Stimulated activated CD4-positive, alpha-beta T cell treated with anti-CD3 and anti-CD28 coated beads, Interleukin-12 subunit alpha, Interleukin-12 subunit beta, amount 100 ng/mL, for 24 hours (primary cell): ENCODE measurements at places on chromosomes 3 and 15.

DNA sequence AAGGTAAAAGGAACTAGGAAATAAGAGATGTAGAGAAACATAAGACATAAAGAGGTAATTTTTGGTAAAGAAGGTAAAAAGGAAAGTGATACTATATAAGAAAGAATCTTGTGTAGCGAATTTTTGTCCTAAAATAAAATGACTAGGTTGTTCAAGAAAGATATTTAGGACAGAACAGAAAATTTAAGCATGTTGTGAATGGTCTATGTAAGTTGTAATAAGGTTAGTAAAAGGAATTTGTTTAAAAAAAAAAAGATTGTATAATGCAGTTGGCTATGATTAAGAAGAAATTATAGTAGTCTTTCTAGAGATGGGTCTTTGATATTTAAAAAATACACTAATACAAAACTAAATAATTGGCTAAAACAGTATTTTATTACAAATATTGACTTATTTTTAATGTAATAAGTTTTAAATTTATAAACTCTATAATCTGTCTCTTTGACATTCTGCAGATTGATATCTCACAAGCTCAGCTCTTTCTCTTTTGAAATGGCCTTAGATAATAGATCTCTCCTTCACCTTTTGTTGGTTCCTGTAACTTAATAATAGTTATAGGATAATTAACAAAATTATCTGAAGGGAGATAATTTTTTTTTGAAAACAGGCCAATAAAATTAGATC, 3.7 kb upstream of the SLC41A3 start:
- no peak for DNase-seq

DNA sequence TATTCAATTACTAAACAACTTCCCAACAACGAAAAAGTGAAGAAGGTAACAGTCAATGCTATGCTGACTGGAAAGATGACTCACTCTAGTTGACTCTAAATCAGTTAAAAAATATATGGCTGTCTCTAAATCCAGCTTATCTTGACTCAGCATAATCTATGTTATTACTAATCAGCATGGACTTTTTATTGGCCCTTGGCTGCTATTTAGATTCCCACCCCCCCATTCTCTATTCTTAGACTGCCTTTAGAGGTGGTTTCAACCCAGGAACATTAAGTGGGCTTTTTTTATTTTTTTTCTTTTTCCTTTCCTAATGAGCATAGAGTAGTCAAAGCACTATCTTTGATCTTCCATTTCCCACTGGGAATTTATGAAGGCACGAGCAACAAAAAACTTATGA, 1.9 kb downstream of the PCOLCE2 start:
- no peak for DNase-seq

GRCh38 chr3:45232521-45232920, 6.4 kb upstream of the TMEM158 start:
- no peak for DNase-seq

DNA sequence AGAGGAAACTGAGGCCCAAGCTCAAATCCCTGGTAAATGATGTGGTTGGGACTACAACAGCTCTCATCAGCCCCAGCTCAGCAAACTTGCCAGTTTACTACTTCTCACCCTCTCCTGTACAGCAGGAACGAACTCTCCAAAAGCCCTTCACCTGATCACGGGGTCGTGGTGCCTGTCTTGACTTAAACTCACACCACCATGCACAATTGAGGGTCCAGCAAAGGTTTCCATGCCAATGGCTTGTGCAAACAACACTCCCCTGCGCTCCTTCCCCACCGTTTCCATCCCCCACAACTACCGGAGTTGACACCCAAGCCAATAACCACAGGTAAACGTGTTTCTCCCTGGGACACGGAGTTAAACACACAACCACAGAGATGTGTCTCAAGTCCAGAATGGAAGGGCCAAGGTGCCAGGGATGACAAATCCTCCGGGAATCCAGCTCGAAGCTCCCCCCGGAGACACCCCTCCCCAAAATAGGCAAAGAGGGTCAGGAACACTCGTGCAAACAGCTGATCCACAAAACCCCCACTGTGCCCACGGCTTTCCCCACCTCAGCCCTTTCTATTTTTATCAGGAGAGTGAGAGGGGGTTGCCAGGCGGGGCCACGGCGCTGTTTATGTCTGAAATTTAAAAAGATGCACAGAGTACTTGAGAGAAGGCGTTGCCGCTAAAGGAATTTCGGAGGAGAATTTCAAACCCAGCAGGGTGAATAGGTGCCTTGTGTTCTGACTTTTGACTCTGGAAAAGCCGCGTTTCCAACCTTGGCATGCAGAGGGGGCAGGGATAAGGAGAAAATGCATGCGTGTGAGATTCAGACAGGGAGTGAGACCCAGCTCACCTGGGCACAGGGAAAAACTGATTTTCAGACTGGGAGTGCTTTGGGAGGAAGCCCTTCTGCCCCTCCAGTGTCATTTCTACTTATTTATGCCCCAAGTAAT, 10.6 kb upstream of the ACAN start:
- no peak for DNase-seq

- DNase-seq = no peak
Observed at GRCh38 chr15:53037904-53038654, 247.9 kb upstream of the ONECUT1 start.

DNA sequence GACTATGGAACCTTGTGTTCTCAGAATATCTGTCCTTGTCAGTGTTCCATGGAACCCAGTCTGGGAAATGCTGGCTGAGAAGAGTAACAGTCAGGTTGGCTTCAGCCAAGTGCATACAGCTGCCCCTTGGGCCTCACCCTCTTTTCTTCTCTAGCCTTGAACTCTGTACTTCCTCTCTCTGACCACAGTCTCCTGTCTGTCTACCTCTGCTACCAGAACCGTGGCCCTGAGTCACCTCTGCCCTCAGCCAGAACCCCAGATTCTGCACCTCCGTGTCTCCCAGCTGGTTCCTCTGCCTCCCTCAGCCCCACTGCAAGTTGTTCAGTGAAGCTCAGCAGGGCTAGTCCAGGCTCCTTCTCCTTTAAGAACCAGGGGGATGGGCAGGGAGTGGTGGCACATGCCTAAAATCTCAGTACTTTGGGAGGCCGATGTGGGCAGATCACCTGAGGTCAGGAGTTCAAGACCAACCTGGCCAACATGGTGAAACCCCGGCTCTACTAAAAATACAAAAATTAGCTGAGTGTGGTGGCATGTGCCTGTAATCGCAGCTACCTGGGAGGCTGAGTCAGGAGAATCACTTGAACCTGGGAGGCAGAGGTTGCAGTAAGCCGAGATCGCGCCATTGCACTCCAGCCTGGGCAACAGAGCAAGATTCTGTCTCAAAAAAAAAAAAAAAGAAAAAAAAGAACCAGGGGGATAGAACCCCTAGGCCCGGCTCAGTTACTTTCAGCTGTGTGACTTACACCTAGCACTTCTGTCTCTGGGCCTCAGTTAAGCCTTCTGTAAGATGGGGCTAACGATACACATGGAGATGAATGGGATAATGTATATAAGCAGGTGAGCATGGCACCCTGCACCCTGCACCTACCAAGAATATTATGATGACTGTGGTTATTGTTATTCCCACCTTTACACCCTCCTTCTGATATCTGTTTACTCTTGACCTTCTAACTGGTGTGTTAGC, 24.3 kb upstream of the TATDN2 start:
- DNase-seq = no peak

- no peak for DNase-seq
Observed at GRCh38 chr3:198113206-198114053, 153.4 kb downstream of the LMLN start.

GRCh38 chr3:51393134-51393495, 2.0 kb downstream of the RBM15B start:
- no peak for DNase-seq

- no peak for DNase-seq
Observed at GRCh38 chr3:194854206-194854605, 168.5 kb downstream of the FAM43A start.

DNA sequence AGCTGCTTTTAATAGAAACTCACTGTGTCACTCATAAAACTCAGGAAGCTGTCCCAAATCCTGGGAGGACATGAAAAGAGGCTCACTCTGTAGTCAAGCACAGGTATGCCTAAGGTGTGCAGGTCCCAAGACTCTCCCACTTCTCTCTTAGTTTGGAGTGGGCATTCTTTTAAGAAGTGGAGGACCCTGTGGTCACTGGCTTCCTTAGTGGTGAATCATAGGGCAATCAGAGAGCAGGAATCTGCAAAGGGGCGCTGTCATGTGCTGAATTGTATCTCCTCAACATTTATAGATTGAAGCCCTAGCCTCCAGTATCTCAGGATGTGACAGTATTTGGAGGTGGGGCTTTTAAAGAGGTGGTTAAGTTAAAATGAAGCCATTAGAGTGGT, 47.2 kb upstream of the ZBTB38 start:
- DNase-seq = no peak

DNA sequence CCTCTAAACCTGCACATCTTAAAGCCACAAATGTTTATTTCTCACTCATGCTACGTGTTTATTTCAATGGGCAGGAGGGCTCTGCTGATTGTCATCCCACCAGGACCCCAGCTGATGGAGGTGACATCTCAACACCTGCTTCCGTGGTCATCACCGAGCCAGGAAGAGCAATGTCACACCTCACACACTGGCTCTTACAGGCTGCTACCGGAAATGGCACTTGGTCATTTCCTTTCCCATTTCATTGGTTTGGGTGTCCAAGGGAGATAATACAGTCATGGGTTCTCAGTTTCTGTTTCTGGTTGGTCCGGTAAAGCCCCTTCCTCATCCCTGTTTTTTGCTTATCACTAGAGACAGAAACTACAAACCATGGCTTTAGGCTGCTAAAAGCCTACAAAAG, 41.9 kb downstream of the ABHD2 start:
- DNase-seq = no peak

- DNase-seq = no peak
Observed at GRCh38 chr3:98902351-98902740, 851 bp upstream of the DCBLD2 start.

- DNase-seq = no peak
Observed at GRCh38 chr3:14773691-14774128, 45.1 kb upstream of the FGD5 start.

DNA sequence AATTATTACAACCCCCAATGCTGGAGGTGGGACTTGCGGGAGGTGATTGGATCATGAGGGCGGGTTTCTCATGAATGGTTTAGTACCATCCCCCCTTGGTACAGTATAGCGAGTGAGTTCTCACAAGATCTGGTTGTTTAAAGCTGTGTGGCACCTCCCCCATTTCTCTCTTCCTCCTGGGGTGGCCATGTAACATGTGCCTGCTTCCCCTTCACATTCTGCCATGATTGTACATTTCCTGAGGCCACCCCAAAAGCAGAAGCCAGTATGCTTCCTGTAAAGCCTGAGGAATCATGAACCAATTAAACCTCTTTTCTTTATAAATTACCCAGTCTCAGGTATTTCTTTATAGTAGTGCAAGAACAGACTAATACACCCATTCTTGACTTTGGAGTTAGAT, 20.3 kb upstream of the PROK2 start:
- no peak for DNase-seq

GRCh38 chr3:107680698-107681097, 157.9 kb downstream of the BBX start:
- no peak for DNase-seq

GRCh38 chr15:56252386-56252785, 8.7 kb upstream of the RFX7 start:
- no peak for DNase-seq

- no peak for DNase-seq
Observed at GRCh38 chr3:9036404-9037131, 73.3 kb upstream of the RAD18 start.

- no peak for DNase-seq
Observed at GRCh38 chr15:90576711-90577389, 47.1 kb downstream of the CRTC3 start.

DNA sequence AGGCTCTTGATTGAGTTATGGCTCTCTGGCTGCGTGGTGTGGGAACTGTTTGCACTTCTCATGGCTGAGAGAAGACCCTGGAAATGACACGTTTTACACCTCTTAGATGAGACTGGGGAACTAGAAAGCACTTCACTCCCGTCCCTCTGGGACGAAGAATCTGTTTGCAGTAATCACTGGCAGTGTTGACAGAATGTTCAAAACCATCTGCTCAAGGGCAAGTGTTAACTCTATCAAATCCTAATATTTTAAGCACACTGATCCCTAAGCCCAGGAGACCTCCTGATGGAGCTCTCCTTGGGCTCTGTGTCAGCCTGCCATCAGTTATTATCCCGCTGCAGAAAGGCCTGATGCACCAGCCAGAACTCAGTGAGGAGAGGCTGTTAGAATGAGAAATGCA, 323.8 kb upstream of the DNAJC19 start:
- DNase-seq = no peak

GRCh38 chr3:137471130-137471529, 293.0 kb upstream of the SOX14 start:
- DNase-seq = no peak

DNA sequence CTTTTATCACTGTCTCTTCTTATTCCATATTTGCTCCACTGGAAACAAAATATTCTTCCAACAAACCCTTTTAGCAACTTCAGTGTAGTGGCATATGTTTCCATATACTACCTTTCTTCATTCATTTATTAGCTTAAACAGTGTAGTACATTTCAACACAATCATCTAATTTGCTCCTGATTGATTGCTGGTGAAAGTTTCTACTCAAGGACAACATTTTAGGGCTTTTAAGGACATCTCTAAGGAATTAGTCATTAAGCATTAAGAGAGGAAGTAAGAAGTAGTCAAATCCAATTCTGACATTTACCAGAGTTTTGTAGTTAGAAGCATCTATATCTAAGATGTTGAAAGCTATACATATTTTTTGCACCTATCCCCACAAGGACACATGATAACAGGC, 55.8 kb downstream of the RSRC1 start:
- no peak for DNase-seq

DNA sequence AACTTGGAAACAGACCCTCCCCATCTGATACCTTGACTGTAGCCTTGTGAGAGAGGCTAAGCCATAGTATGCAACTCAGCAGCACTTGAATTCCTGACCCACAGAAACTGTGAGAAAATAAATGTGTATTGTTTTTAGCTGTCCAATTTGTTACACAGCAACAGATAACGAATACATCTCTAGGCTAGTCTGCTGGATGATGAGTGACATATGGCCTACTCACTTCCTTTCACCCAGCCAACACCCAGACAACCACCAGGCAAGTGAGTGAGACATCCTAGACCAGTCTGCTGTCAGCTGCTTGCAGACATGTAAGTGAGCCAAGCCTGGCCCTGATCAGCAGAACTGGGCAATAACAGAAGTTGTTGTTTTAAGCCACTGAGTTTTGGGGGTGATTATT, 19.2 kb upstream of the SMAD6 start:
- DNase-seq = no peak

DNA sequence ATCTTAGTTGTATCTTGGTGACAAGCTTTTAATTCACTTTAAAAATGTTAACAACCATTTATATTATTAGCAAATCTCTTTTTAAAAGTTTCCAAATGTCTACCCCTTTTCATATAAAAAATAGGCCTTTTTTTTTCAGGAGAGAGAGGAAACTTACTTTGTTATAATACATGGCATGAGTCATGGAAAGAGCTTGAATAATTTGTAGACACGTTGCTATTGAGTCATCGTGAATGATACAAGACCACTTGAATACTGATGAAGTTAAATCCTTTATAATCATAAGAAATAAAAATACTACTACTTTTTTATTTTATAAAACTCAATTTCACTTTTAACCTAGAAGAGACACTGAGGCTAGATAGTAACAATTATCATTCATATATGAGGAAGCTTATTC, 70.3 kb upstream of the BBX start:
- no peak for DNase-seq

- DNase-seq = no peak
Observed at GRCh38 chr3:73866846-73867245, 242.1 kb upstream of the PDZRN3 start.

GRCh38 chr15:22956978-22957260, 23.2 kb downstream of the CYFIP1 start:
- no peak for DNase-seq

- DNase-seq = no peak
Observed at GRCh38 chr3:193134856-193135255, 106.2 kb upstream of the PLAAT1 start.
